HFFc6 (cell line): ENCODE measurements at places on chromosomes 13 and 19.

DNA sequence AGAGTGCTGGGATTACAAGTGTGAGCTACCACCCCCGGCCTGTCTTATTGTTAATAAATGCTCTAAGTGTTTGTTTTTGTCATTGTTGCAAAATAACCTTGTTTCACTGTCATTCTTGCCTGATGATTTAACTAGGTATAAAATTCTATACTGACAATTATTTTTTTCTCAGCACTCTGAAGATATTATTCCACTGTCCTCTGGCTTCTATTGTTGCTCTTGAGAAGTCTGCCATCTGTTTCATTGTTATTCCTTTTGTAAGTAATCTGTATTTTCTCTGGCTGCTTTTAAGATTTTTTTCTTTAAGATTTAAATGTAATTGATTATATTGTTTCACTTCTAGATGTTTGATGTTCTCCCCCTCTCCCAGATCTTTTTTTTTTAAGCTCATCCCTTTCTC is 17.6 kb downstream of the ZNF420 start:
- DNase-seq: no peak

- no peak for DNase-seq
Measured at GRCh38 chr13:33933810-33934209, 115.9 kb downstream of the RFC3 start.

GRCh38 chr13:75797239-75797638 is 161.1 kb downstream of the LMO7 start:
- DNase-seq: no peak

- no peak for DNase-seq
Measured at GRCh38 chr19:12126707-12127106, 13.4 kb downstream of the ZNF20 start.

GRCh38 chr13:77584106-77584505 is 48.6 kb downstream of the SCEL start:
- DNase-seq: no peak

DNA sequence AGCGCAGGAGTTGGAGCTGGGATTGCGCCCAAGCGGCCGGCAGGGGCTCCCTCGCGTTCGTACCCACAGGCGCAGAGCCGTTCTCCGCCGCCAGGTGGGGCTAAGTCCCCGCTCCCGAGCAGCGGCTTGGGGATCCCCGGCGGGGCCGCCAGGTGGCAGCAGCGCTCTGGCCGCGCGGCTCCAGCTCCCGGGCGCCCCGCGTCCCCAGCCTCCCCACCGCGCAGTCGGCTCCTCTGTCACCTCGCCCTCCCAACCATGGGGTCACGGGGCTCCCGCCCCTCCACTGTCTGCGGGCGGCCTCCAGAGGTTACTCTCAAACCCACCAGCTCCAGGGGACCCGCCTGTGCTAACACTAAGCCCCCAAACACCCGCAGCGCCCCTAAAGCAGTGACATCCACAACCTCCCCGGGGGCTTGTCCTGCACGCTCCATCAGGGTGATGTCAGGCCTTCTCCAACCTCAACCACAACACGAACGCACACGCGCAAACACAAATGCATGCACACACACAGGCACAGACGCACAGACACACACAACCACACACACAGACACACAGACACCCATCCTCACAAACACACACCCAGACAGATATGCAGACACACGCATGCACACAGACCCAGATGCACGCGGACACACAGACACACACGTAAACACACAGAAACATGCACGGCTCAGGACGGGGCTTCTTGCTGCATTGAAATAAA is 18.4 kb upstream of the KCTD15 start:
- DNase-seq: peak; percentile 50

- DNase-seq: no peak
Measured at GRCh38 chr19:6813659-6814058, 41.2 kb downstream of the VAV1 start.

- DNase-seq: no peak
Measured at GRCh38 chr13:98411617-98412265, 165.2 kb downstream of the STK24 start.

DNA sequence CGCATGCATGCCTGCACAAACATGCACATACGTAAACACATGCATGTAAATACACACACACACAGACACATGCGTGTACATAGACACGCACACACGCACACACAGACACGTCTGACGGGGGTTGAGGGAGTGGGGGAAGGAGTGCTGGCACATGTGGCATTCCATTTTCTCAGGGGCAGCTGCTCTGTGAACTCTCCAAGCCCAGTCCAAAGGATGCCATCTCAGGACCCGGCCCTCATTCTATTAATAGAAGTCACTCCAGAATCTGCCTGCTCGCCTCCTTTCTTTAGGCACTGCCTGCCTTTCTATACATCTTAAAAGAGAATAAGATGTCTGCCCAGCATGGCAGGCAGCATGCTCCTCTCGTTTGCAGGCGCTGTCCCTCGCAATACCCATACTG is 5.3 kb downstream of the ARHGEF7 start:
- no peak for DNase-seq

DNA sequence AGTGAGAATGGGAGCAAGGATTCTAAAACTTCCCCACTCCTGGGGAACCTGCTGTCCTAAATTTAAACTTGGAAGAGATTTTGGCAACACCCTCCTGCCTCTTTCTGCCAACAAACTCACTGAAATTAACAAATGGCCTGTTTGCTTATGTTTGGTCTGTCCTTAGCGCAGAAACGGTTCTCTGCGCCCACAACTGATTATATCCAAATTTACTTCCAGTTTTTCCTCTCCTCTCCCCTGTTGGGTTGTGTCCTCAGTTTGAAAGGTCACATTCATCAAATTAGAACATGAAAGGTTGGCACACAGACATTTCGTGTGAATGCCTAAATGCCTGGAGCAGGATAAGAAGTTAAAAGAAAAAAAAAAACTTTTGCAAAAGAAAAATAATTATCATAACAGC is 56.4 kb upstream of the MRI1 start:
- no peak for DNase-seq

- no peak for DNase-seq
Measured at GRCh38 chr13:112723771-112724170, 33.9 kb downstream of the ATP11A start.

- DNase-seq: peak; percentile 60
Measured at GRCh38 chr19:12796146-12797071, 5.1 kb downstream of the JUNB start.

GRCh38 chr19:30448386-30449077 is 76.3 kb downstream of the ZNF536 start:
- DNase-seq: no peak

- no peak for DNase-seq
Measured at GRCh38 chr19:39158646-39159260, 33.2 kb downstream of the PAK4 start.

GRCh38 chr13:33079960-33080359 is 63.7 kb downstream of the KL start:
- DNase-seq: no peak

DNA sequence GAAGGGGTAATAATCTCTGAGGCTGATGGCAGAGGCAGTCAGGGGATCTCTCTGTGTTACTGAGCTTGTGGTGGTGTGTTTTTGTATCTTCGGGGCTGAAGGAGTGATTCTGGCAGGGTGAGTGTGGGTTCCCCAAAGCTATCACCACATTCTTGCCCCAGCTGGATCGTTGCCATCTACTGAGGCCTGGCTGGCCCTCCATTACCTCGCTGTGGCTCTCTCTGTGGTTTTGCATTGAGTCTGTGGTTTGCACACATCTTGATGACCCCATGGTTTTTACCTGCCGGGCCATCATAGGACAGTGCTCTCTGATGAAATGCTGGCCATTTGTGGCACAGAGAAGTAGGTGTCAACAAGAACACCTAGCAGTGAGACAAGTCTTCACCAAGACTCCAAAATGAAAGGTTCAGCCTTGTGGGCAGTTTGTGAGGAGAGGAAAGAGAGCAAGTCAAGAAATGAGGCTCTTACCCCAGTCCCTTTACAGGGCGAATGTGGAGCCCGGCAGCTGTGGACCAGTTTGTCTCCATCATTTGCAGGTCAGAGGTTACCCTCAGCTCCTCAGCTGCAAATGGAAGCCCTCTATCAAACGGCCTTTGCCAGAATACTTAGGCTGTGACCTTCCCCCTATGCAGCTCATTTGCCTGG is 69.0 kb upstream of the NPAS1 start:
- no peak for DNase-seq

GRCh38 chr13:41511827-41512226 is 54.5 kb downstream of the RGCC start:
- DNase-seq: no peak

DNA sequence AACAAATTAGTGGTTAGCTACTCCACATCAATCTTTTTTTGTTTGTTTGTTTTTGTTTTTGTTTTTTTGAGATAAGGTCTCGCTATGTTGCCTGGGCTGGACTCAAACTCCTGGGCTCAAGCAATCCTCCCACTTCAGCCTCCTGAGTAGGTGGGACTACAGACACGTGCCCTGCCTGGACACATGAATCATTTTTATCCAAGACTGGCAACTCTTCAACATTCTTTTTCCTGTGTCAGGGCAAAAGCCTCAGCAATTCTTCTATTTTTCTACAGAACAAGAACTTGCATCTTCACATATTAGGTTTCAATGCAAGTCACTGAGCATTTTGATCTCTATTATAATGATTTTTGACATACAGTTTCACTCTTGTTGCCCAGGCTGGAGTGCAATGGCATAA is 76.8 kb upstream of the LRCH1 start:
- no peak for DNase-seq

GRCh38 chr13:37107868-37108267 is 2.4 kb upstream of the CSNK1A1L start:
- no peak for DNase-seq

- no peak for DNase-seq
Measured at GRCh38 chr19:2409352-2409912, 18.0 kb downstream of the TIMM13 start.

DNA sequence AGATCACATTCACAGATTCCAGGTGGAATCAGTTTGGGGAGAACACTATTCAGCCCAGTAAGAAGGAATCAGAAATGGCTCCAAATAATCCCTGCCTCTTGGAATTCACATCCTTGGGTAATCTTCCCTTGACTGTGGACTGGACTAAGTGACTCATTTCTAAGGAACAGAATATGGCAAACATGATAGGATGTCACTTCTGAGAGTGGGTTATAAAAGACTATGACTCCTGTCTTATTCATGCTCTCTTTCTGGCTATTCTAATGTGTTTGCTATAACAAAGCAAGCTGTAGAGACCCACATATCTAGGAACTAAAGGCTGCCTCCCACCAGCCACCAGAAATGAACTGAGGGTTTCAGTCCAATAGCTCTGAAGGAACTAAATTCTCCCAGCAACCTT is 37.8 kb downstream of the MBD3L2B start:
- no peak for DNase-seq

GRCh38 chr13:34076943-34077703 is 259.2 kb downstream of the RFC3 start:
- peak; percentile 87 for DNase-seq

GRCh38 chr19:7230826-7231225 is 63.4 kb downstream of the INSR start:
- DNase-seq: no peak

GRCh38 chr13:50518781-50519201 is 324.7 kb downstream of the DLEU7 start:
- no peak for DNase-seq

DNA sequence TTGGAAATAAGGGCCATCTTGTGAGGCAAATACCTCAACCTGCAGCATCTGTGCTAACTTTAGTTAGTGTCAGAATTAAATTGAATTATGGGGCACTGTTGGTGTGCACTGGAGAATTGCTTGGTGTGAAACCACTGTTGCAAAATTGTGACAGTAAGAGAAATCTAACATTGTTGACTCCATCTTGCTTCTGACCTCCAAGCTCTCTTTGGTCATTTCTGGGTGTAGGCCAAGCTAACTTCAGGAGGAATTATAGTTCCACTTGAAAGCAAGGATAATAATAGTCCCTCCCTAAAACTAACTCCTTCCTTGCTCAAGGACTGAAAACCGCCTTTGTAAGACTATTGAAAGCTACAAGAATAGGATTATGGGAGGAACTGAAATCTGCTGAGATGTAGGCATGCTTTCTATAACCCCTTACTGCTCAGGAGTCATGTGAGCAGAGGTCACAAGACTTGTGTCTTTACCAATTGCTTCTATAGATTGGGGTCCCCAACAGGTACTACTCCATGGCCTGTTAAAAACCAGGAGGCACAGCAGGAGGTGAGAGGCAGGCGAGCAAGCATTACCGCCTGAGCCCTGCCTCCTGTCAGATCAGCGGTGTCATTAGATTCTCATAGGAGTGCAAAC is 24.9 kb upstream of the GAS6 start:
- DNase-seq: no peak

GRCh38 chr19:20151617-20152145 is 15.3 kb upstream of the ZNF486 start:
- DNase-seq: no peak

GRCh38 chr19:41922585-41922984 is 5.7 kb downstream of the ERFL start:
- DNase-seq: no peak

DNA sequence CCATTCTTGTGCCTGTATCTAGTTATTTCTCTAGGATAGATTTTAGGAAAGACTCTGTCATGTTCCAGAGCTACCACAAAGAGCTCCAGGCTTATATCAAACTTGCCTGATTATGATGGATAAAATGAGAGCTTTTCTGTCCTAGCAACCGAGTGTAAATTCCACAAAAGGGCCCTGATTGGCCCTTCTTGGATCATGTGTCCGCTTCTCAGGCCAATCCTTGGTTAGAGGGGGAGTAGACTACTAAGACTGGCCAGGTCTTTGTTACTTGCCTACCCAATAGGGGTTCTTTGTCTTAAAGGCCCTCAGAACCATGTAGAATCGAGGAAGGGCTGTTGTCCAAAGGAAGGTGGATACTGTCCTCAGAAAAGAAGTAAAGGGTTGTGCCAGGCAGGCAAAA is 2.4 kb downstream of the DHX34 start:
- peak; percentile 19 for DNase-seq

DNA sequence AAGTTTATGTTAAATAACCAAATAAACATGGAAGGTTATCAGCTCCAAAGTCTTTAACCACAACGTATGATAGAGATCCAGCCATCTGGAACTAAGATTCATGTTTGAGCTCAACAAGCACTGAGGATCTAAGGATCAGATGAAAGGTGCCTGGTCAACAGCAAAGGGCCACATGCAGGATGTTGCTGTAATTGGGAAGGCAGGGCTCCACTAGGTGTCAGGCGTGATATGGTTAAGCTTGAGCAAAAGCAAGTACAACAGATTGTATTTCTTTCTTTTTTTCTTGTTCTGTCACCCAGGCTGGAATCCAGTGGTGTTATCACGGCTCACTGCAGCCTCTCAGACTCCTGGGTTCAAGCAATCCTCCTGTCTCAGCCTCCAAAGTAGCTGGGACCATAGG is 12.0 kb downstream of the EBPL start:
- DNase-seq: no peak

- no peak for DNase-seq
Measured at GRCh38 chr19:49997709-49998108, 27.5 kb downstream of the VRK3 start.
